ENCODE measurements at places on chromosomes 11 and 22.
A peak's percentile ranks its signal among the peaks of the same experiment; 100 is the strongest.

DNA sequence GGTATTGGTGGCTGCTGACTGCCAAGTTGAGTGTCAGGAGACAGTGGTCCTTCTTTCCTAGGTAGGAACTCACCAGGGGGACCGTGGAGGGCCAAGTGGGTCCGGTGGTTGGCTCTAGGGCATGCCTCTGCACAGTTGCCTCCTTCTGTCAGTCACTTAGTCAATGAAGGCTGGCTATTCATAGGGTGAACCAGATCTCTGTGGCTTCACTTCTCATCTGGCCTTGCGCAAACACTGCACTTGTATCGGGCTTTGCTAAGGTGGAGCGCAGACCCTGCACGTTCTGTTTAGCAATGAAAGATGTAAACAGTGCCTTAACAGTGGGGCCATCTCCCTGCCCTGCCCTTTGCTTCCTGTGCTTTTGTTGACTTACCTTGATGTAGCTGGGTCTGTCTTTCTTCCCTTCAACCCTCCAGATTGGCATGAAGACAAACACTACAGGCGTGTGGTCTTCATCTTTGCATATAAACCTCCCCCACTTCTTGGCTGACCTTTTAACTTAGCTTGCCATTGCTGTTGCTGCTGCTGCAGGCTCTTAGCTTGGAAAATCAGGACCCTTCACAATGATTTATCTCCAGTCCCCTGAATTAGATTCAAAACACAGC lies 6.7 kb upstream of the SORL1-AS1 start:
- no peaks in the 10 kb centered on the region for H3K36me3 ChIP-seq
- peaks cover 25% of the 10 kb centered on the region for H3K4me1 ChIP-seq
- no peaks in the 10 kb centered on the region for H3K27me3 ChIP-seq
- H3K27ac ChIP-seq: no peak overlapping the region

DNA sequence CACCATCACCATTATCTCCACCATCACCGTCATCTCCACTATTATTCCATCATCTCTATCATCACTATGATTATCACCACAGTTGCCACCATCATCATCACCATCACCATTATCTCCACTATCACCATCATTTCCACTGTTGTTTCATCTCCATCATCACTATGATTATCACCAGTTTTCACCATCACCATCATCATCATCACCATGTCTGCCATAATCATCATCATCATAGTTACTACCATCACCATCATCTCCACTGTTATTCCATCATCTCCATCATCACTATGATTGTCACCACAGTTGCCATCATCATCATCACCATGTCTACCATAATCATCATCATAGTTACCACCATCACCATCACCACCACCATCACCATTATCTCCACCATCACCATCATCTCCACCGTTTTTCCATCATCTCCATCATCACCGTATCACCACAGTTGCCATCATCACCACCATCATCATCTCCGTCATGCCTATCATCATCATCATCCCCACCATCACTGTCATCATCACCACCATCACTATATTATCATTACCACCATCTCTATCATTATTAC lies 264.9 kb downstream of the BRD1 start:
- peaks cover 4% of the 10 kb centered on the region for H3K27me3 ChIP-seq
- no peak for DNase-seq
- no peak overlapping the region for H3K4me3 ChIP-seq
- no peak overlapping the region for H3K27ac ChIP-seq

DNA sequence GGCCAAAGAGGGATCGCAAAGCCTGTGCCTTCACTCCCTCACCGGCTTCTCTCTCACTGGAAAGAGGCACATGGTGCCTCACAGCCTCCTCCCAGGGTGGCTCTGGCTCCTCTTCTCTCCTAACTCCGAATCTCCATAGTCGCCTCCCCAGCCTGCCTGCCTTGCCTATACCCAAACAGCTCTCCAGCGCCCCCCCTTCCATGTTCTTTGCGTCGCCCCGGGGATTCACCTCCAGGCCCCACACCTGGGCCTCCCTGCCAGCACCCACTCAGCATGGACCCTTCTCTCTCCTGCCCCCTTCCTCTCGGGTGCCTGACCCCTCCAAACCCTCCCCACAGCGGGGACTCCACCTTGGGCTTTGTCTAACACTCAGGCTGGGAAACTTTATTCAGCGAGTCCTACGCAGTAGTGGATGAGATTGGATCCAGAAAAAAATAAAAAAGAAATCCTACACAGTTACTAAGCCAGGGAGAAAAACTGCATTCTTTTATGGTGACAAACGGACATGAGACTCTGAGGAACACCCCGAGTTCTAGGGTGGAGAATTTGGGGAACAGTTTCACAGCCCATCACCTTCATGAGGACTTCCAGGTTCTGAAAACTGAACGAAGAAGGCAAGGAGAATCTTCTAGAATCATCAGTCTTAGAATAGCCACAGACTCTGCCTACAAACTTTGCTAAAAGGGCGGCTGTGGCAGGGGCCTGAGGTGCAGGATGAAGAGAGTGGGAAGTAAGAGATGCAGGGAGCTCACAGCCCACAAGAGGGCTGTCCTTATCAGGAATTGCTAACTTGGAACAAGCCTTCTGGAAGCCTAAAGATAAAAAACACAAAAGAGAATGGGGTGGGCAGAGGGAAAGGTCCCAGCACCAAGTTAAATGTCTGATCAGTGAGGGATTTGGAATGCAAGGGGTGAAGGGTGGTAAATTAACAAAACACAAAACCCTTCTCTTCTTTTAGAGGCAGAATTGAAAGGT lies 5.3 kb downstream of the PPM1F start:
- no peaks in the 10 kb centered on the region for H3K36me3 ChIP-seq
- peaks cover 10% of the 10 kb centered on the region for H3K27me3 ChIP-seq
- peak; percentile 59 for DNase-seq
- no peak overlapping the region for H3K4me3 ChIP-seq

GRCh38 chr11:81852896-81853295 lies 880.8 kb downstream of the FAM181B start:
- no peak overlapping the region for H3K4me3 ChIP-seq
- no peaks in the 10 kb centered on the region for H3K4me1 ChIP-seq
- no peak overlapping the region for H3K27ac ChIP-seq

DNA sequence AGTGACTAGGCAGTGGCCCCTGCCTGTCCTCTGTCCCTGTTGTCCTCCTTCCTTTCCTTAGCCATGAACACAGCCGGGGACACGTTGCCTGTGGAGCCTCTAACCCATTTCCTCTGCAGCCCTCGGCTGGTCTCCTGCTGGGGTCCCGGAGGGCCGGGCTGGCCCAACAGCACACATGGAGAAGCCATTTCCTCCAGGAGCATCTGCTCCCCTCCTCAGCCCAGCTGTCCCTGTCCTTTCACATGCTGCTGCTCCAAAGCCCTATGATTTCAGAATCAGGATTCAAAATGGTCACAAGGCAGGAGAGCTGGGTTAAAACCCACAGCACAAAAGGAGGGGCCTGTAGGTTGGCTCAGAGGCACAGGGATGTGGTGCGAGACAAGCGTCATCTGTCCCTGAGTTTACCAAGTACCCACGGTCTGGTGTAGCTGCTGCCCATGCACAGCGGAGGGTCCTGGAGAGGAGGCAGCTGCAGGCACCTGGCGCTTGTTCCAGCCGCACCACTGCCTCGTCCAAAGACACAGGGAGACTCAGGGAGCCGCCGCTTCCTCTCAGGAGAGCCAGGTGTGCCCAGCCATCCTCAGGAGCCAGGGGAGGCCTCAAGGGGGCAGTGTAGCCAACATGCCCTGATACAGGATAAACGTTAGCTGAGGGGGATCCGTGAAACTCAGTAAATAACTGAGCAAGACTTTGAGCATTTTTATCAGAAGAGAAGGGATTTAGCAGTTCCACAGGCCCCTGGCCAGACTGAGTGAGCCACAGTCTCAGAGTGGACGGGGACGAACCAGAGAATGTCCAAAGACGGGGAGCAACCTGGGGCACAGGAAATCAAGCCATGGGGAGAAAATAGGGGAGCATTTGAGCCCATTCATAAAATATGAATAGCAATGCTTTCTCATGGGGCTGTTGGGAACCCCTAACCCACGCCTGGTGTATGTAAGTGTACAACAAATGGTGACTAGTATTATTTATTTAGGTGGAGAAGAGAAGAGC lies 3.9 kb upstream of the VSIG10L2 start:
- H3K36me3 ChIP-seq: no peaks in the 10 kb centered on the region
- no peaks in the 10 kb centered on the region for H3K27me3 ChIP-seq
- peak; percentile 80 for DNase-seq
- no peak overlapping the region for H3K27ac ChIP-seq

Measured in neural progenitor cell (in vitro differentiated cells).